ENCODE measurements at places on chromosomes 11 and 22.
A peak's percentile ranks its signal among the peaks of the same experiment; 100 is the strongest.

DNA sequence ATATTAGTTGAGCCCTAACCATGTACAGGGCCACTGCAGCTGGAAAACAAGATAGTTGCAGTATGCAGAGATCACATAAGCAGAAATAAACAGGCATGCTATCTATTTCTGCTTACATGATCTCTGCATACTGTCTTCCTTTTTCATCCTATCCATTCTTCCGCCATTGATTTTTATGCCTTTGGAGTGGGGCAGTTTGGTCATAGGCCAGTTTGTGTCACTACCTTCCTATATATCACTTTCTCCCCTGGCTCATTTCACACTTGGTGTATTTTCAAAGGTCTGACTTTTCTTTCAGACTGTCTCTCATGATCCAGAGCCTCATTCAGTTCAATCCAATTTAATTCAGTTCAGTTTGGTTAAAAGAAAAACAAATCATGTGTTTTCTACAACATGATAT, 829.6 kb downstream of the KCNA4 start:
- DNase-seq, result no peak

DNA sequence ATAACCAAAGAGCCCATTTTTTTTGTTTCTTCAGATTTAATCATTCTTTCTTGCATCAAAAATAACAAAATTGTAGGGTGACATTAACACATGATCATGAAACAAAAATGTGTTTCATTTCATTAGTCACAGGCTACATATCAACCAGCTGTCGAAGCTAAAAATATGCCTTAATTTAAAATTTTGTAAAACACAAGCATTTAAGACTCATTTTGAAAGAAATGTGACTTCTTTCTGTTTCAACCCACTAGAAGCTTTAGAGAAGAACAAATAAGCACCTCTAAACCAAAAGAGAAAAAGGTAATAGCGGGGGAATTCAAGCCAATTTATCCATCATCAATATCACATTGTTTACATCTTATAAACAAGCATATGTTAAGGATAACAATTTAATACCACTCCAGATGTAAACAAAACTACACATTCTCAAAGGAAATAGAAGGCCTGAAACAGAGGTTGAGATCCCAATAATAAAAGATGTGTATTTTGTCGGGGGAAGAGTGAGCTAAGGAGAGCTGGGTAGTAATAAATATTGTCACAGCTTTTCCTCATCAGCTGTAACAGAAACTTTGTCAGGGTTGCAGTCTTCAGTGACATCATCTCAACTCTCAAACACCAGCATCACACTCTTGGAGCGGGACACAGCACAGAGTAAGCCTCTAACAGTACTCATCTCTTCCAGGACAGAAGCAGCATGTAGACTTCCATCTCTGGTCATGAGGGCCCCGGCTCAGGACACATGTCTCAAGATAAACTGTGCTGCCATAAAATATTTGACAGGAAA, 42.0 kb downstream of the ALG9 start:
- no peak for DNase-seq

DNA sequence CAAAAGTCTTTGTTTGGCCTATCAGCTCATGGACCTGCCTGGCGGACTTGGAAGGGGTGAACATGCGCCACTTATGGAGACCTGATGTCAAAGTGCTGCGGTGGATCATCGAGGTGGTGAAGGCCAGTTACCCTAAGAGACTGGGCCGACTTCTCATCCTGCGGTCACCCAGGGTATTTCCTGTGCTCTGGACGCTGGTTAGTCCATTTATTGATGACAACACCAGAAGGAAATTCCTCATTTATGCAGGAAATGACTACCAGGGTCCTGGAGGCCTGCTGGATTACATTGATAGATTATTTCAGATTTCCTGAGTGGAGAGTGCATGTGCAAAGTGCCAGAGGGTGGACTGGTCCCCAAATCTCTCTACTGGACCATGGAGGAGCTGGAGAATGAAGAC, 17.9 kb downstream of the ALKBH3 start:
- no peak for DNase-seq

GRCh38 chr11:12981676-12982522, 27.2 kb upstream of the RASSF10 start:
- no peak for DNase-seq

GRCh38 chr11:112279901-112280267, 19.2 kb upstream of the PLET1 start:
- DNase-seq, result peak; percentile 79
